ENCODE measurements at places on chromosomes 3 and 15.

DNA sequence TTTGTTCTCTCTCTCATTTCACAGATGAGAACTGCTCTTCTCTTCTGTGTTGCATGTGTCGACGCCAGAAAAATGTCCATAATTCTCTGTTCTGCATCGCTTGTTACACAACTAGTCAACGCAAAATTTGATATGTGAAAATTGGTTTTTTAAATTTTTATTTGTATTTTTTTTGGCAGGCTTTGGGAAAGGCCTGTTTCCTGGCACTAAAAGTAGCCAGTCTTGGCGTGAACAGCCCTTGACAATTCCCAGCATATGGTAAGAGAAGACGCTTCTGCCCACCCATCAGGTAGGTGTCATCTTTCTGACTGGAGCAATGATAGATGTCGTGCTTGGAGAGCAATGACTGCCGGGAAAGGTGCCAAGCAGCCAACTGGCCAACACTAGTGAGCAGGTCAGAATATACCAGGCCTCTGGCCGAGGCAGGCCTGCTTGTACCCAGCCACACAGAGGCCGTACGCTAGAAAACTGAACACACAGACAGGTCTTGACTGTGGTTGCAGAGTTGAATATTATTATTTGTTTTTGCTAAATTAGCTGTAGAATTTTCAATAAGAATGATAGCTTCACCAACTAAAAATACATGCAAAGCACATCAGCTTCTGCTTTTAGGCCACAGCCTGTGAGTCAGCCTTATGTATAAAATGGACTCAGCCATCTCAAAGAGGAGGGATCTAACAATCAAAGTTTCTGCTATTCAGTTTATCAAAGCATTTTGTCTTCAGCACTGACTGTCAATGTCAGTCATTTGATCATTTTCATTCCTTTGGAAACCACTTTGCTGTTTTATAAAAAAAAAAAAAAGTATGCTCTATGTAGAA, 837.5 kb downstream of the MCTP2 start:
- DNase-seq, result no peak

- no peak for DNase-seq
Measured at GRCh38 chr3:188914552-188914951, 257.2 kb upstream of the TPRG1 start.

DNA sequence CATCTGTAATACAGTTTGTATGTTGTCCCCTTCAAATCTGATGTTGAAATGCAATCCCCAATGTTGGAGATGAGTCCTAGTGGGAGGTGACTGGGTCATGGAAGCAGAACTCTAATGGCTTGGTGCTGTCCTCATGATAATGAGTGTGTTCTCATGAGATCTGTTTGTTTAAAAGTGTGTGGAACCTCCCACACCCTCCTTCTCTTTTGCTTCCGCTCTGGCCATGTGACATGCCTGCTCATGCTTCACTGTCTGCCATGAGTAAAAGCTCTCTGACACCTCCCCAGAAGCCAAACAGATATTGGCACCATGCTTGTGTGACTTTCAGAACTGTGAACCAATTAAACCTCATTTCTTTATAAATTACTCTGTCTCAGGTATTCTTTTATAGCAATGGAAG, 794.0 kb upstream of the CFAP20DC start:
- DNase-seq, result no peak

GRCh38 chr3:54427501-54427900, 305.1 kb downstream of the CACNA2D3 start:
- no peak for DNase-seq

- DNase-seq, result no peak
Measured at GRCh38 chr3:133535971-133536881, 37.3 kb upstream of the CDV3 start.

- no peak for DNase-seq
Measured at GRCh38 chr3:12769761-12770160, 10.7 kb upstream of the TMEM40 start.

DNA sequence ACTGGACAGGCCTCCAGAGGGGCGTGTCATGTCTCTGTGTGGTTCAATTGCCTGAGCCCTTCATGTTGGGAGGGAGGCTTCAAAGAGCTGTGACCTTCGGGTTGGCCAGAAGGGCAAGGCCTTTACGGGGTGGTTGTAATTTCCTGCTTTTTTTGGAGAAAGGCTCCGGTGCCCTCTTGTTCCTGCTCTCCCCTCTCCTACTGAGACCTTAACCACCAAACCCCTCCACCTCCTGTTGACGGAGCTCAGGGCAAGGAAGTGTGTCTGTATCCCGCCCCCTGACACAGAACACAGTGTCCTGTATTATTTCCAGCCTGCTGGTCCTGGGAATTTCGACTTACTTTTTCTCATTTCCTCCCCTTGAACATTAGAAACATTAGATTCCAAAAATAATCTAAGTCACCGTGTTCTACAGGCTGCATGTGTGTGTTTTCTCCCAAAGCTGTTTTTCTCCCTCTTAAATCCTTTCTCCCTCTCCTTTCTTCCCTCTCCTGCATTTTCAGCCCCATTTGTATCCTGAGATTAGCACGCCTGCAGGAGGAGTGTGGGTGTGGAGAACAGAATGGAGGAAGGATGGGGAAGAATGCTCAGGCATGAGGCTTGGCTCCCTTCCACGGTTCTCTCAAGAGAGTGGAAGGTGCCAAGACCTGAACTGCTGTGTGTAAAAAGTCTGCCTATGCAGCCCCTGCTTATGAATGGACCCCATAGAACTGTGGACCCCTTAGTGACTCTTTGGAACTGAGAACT, 285.4 kb upstream of the ROPN1 start:
- DNase-seq, result no peak

- DNase-seq, result no peak
Measured at GRCh38 chr3:115208066-115208750, 61.1 kb upstream of the ZBTB20 start.

All from PC-9 (cell line).